ENCODE measurements at places on chromosomes 6 and 20.

GRCh38 chr20:8127553-8128255 is 4.4 kb upstream of the PLCB1 start:
- DNase-seq: no peak

DNA sequence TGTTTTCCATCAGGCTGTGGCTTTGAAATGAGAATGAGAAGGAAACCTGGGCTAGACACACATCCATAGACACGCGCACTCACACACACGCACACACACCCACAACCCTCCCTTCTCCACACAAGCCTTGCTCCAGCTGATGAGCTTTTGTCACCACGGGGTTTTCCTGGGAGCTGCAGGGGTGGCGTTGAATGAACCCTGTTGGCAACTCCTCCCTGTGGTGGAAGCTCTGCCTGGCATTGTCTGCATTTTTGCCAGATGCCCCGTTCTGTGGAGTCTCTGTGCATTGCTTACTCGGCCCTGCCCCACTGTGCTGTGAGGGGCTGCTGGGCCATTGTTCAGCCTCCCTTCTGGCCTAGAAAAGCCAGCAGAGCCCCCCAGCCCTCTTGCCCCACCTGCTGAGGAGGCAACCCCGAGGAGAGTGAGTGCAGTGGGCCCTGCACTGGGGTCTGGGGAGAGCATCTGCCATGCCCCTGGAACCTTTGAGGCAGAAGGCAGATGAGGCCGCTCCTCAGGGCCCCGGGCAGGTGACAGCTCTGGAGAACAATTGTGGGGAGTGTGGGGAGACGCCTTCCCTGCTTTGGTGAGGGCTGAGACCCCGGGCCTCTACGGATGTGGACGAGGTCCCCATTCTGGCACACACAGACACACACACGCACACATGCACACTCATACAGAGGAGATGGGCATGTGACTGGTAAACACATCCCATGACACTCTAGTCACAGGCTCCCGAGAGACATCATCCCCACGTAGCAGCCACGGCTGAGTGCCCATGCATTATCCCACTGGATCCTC is 9.9 kb downstream of the ADIG start:
- peak; percentile 19 for DNase-seq

GRCh38 chr6:137901454-137901853 is 34.4 kb downstream of the TNFAIP3 start:
- no peak for DNase-seq

GRCh38 chr20:20344476-20344875 is 23.4 kb upstream of the INSM1 start:
- peak; percentile 28 for DNase-seq

DNA sequence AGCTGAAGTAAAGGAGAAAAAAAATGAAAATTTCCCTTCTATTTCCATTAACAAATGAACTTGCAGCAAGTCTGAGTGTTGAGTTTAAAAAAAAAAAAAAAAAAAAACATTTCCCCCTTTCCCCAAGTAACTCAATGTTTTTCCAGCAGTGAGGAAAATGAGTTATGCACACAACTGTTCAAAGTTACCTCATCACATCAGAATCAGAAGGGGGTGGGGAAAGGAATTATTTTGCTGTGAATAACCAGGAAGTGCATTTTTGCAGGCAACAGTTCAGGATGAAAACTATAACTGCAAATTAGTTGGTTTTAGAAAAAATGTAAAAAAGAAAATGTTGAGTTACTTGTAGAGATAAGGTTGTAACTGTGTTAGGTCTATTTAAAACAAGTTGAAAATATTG is 568.9 kb upstream of the CITED2 start:
- no peak for DNase-seq

GRCh38 chr6:125312478-125312877 is 10.7 kb upstream of the HDDC2 start:
- no peak for DNase-seq

- DNase-seq: no peak
Observed at GRCh38 chr6:99306341-99306740, 43.1 kb downstream of the FAXC start.

- DNase-seq: no peak
Observed at GRCh38 chr6:79810185-79810705, 137.1 kb downstream of the ELOVL4 start.

DNA sequence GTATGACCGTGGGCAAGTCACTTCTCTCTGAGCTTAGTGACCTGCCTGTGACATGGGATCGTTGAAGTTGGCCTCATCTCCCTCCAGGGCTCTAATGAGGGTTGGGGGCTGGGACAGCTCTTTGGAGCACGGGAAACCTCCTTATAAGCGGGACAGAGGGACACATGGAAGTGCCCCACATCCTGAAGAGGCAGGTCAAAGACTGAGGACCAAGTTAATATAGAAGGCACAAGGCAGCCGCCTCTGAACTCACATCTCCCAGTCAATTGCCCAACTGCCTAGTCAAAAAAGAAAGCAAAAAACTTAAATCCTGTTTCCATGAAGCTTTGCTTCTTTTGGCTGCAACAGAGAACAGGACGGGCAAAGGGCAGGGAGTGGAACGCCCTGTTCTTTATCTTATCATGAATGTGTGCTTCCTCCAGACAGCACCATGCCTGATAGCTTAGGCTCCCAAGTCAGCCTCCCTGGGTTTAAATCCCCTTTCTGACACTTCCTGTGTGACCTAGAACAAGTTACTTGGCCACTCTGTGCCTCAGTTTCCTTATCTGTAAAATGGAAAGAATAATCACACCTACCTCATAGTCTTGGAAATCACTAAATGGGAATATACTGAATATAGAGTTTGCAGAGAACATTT is 27.1 kb downstream of the LBP start:
- DNase-seq: no peak

GRCh38 chr6:15948930-15949900 is 179.7 kb upstream of the MYLIP start:
- DNase-seq: no peak

- DNase-seq: no peak
Observed at GRCh38 chr6:130382872-130383490, 17.2 kb downstream of the TMEM200A start.

- no peak for DNase-seq
Observed at GRCh38 chr20:5584678-5585077, 165.5 kb upstream of the SHLD1 start.

DNA sequence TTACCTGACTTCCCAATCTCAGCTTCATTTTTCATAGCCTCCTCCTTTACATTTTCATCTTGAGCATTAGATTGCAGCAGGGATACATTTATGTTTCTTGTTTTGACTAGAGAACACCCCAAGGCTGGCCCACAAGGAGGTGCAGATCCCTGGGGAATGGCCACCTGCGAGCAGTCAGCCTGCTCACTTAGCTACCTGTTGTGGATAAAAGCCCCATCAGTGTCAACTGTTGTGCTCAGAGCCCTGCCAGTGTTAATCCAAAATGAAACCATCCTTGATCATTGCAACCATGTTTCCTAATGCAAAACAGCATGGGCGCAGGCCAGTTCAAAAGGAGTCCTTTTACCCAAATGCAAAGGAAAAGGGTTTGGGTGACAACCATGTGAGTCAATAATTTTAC is 50.8 kb downstream of the CNR1 start:
- no peak for DNase-seq
